ENCODE measurements at places on chromosomes 3 and 15.

DNA sequence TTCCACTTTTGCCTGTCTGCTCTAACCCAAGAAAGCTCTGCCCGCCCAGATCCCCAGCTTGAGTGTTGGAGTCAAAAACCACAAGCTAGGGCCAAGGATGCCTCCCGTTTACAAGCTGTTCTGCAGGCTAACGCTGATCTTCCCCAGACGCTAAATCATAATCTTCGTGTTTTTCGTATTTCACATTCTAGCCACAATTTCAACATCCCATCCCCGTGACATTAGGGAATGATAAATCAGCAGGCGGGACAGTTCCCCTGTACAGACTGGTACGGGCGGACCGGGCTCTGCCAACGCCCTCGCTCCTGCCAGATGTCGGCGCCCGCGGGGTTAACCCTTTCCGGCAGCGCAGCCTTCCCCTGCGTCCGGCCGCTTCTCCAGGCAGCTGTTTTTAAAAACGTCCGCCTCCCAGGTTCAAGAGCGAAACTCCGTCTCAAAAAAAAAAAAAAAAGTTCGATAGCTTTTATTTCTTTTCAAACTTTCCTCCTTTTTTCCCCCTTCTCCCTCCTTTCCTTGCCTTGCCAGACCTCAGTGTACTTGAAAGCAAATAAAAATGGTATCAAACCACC lies 81.0 kb upstream of the BNC1 start:
- DNase-seq: no peak

DNA sequence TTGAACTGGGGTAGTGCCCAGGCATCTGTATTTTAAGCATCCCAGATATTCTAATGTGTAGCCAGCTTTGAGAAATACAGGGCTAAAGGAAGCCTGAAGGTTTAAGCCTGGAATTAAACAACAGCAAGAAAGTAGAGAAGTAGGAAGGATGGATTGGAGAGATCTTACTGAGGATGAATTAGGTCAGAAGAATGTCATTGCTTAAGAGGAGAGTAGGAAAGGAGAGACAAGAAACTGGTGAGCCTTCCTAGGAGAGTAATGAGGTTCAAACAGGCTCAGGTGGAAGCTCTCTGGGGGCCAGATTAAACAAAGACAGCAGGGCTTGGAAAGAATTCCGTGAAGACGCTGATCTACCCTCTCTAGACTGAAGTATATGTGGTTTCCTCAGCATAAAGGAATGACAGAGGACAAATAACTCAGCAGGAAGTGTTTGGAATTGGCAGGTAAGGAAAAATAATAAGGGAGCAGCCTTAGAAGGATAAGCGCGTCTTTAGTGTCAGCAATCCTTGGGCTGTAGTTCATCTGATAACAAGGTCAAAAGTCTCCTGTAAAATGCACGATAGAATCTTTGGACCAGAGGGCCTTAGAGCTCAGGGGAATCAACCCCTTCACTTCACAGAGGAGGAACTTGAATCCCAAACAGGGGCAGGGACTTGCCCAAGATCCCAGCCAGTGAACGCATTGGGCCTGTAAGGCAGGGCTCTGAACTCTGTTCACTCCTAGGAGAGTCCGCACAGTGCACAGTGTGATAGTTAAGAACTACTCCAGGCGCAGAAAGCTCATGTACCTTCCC lies 90.9 kb downstream of the TP63 start:
- DNase-seq: no peak

- DNase-seq: no peak
Measured at GRCh38 chr15:80250614-80251427, 1.2 kb downstream of the CTXND1 start.

GRCh38 chr15:38843736-38844590 lies 279.3 kb upstream of the RASGRP1 start:
- DNase-seq: no peak

GRCh38 chr15:92645051-92645631 lies 10.4 kb downstream of the FAM174B start:
- no peak for DNase-seq

DNA sequence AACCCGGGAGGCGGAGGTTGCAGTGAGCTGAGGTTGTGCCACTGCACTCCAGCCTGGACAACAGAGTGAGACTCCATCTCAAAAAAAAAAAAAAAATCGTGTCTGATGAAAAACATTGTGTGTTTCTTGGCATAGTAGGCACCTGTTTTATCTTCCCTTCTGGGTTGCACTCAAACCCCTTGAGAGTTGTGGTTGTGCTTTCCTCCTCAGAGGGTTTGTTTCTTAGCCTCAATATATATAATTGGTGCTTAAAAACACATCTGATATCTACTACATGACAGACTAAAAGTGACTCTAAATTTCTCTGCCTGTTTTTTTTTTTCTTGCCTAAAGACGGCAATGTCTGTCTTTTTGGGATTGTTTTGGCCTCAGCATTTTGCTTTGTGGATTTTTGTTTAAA lies 7.6 kb downstream of the NR1D2 start:
- DNase-seq: no peak

DNA sequence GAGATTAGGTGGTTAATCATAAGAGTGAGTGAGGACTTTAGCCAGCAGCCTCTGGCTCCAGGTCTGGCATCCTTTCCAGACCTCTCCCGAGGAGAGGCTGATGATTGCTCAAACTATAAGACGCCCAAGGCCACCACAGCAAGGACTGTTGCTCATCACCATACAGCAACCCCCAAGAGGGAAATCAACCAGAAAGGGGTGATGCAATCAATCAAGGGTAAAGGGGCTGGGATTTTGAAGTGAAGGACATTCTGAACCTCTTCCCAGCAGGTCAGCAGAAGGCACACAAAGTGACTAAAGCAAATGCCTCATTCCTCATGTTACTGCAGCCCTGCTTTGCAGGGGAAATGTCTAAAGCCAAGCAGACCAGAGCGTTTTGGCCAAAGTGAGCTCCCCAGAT lies 247.3 kb upstream of the IGF1R start:
- no peak for DNase-seq

DNA sequence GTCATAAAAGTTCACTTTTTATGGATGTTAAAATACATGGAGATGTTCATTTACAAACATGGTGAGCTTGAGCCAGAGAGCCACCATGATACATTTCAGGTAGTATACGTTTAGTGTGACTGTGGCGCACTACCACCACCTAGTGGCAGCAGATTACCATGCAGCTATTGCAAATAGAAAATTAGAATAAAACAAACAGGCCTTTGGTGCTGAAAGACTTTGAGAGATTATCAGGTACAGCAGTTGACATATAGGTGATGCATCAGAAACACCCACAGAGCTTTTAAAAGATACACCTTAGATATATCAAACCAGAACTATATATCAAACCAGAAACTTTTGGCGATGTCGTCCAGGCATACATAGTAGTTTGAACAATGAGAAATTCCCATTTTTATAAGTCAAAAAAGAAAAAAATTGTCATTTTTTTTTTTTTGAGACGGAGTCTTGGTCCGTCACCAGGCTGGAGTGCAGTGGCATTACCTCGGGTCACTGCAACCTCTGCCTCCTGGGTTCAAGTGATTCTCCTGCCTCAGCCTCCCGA lies 42.0 kb upstream of the ICE2 start:
- peak; percentile 46 for DNase-seq

- DNase-seq: no peak
Measured at GRCh38 chr3:136584728-136585127, 167.4 kb downstream of the STAG1 start.

DNA sequence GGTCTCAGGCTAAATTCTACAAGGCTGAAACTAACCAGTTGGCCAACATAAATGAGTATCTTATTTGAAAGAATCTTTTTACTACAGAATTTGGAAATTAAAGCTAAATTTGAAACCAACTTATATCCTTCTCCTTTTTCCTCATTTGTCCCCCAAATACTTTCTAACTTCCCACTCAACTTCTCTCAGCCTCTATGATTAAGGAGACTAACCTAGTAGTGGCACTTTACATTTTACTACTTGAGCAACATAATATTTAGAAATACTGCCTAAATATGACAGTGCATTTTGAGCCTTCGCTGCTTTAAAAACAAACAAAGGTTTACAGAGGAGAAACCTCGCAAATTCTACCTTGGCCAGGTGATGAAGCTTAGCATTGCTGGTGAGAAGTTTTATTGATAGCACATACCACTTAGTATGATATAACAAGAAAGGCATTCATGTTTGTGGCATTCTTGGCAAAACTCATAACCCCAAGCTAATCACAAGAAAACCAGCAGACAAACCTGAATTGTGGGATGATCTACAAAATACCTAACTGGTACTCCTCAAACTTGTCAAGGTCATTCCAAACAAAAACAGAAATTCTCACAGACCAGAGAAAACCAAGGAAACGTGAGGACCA lies 432.1 kb upstream of the CFAP20DC start:
- DNase-seq: no peak

GRCh38 chr3:45580112-45580765 lies 14.3 kb upstream of the LIMD1 start:
- no peak for DNase-seq

- peak; percentile 86 for DNase-seq
Measured at GRCh38 chr15:50686469-50687301, at the start of gene TRPM7. Gene TRPM7, minus strand, starts transcription at chr15:50686797. Its CDS starts 264 bp downstream, at chr15:50686533.

- DNase-seq: no peak
Measured at GRCh38 chr15:41284427-41285177, 47.8 kb downstream of the OIP5 start.

Data from stimulated activated CD8-positive, alpha-beta memory T cell treated with anti-CD3 and anti-CD28 coated beads, Interleukin-12 subunit alpha, Interleukin-12 subunit beta, amount 100 ng/mL, for 4 hours (primary cell).